Stimulated activated CD4-positive, alpha-beta T cell treated with anti-CD3 and anti-CD28 coated beads, TNF-alpha, amount 100 ng/mL, for 4 hours (primary cell): ENCODE measurements at places on chromosomes 7 and 10.

GRCh38 chr10:76864922-76865321 lies 772.7 kb downstream of the KCNMA1 start:
- no peak for DNase-seq

- no peak for DNase-seq
These were observed 31.1 kb upstream of the ABCA13 start for GRCh38 chr7:48140001-48140681.

DNA sequence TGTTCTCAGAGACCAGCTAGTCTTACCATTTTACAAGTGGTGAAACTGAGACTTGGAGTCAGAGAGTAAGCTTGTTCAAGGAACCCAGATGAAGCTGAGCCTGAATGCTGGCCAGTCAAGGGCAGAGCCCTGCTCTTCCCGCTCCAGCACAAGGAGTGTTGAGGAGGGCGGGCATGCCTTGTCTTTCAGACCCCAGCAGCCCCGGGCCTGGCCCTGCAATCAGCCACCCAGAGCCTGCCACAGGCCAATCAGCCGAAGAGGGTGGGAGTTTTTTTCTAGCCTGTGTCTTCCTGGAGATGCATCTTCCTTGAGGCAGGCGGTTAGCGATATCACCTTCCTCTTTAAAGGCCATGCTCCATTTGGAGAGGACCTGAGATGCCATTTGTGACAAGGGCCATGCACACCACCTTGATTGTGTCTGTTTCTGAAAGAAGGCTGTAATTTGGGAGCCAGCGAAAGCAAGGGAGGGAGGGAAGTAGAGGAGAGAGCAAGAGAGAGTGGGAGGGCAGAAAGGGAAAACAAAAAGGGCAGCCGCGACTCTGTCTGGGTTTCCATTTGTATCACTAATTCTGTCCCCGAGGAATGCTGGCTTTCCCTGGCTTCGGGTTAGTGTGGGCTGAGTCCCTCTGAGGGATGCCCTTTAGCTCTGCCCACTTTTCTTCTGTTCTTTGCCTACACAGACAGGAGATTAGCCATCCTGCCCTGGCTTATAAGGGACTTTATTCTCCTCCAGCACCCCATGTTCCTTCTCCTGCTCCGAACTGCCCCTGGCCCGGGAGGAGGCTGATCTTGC lies 8.0 kb downstream of the CDH23 start:
- no peak for DNase-seq

DNA sequence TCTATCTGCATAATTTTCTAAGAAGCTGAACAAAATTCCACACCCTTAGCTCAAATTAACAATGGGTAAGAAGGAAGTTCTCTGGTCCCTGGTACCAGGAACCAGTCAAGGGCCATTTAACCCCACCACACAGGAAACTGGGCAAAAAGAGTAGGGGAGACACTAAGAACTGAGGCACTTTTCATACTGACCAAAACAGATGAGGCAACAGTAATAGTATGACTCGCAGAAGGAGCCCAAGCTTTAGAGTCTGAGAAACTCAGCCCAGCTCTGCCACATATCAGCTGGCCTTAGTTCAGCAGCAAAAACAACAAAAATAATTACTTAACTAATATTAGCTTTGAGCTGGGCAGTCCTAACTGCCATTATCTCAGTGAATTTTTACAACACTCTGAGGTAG lies 221.2 kb downstream of the FAM107B start:
- no peak for DNase-seq

GRCh38 chr10:787933-788651 lies 98.6 kb upstream of the DIP2C start:
- no peak for DNase-seq

- no peak for DNase-seq
These were observed 31.2 kb downstream of the MYL10 start for GRCh38 chr7:101597941-101598340.

DNA sequence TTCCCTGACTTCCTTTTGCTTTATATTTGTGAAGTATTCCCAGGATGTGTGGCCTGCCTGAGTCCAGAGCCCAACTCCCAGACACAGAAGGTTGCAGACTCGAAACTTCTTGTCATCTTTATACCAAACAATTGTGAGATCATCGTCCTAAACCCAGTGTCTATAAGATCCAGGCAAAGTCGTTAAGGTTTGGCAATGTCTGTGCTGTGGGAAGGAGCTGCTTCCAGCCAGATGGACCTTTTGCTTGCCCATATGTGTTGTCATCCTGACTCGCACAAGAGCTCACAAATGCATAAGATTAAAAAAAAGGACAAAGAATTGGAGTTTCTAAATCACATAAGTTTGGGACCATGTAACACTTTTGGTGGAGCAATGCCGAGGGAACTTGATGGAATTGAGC lies 37.0 kb downstream of the WNT2 start:
- no peak for DNase-seq

DNA sequence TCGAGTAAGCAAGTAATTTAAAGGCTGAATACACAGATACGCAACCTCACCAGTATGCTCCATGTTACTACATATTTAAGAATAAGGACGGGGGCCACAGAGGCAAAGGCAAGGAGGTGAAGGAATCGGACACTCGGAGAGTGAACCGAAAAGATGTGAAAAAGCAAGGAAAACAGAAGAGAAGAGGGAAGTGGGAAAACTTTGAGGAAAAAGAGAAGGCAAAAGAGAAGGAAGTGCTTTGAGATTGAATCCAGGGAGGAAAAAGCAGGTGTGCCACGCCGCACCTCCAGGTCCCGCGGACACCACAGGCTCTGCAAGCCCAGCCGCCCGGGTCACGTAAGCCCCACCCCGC lies 367 bp upstream of the AVL9 start:
- no peak for DNase-seq

- DNase-seq, result no peak
These were observed 429.7 kb downstream of the EXOC4 start for GRCh38 chr7:133682364-133683181.

GRCh38 chr10:5365928-5366327 lies 1.2 kb downstream of the UCN3 start:
- no peak for DNase-seq

DNA sequence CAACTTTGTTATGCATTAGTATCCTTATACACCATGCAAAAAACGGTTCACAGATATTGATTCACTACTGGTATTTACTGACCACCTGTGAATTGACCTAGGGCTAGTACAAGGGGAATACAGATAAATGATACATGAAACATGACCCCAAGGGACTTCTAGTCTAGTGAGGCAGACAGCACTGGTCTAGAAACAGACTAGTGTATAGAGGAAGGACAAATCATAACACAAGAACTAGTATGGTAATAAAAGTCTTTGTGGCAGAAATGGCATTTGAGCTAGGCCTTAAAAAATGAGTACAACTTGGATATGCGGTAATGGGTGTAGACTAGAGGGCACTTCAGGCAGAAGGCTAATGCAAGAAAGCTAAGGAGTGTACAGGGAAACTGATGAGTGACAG lies 86.6 kb downstream of the SLC25A13 start:
- DNase-seq, result no peak

DNA sequence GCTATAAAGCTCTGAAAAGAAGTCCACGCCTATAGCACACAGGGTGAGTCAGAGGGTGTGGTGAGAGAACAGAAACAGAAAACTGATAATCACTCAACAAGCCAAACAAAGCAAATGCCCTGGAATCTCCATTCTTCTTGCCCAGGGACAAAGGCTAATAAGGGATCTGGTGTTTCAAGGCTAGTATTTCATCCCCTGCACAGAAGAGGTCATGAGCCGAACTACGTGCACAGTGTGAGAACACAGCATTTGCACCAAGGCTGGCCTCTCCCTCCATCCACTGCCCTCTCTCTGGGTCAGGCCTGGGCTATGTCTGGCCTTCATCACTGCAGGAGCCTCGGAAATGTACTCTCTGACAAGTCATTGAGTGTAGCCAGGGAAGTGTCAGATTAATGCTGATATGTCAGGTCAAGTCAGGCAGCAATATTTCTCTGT lies 42.7 kb downstream of the PRR15 start:
- DNase-seq, result no peak

- DNase-seq, result no peak
These were observed 37.0 kb downstream of the FAM171A1 start for GRCh38 chr10:15333909-15334649.
